IMR-90 (cell line): ENCODE measurements at places on chromosomes 16 and 17.

- DNase-seq, result no peak
Measured at GRCh38 chr17:16918443-16918842, 53.5 kb downstream of the TNFRSF13B start.

- no peak for DNase-seq
Measured at GRCh38 chr17:27478901-27479538, 22.8 kb downstream of the KSR1 start.

DNA sequence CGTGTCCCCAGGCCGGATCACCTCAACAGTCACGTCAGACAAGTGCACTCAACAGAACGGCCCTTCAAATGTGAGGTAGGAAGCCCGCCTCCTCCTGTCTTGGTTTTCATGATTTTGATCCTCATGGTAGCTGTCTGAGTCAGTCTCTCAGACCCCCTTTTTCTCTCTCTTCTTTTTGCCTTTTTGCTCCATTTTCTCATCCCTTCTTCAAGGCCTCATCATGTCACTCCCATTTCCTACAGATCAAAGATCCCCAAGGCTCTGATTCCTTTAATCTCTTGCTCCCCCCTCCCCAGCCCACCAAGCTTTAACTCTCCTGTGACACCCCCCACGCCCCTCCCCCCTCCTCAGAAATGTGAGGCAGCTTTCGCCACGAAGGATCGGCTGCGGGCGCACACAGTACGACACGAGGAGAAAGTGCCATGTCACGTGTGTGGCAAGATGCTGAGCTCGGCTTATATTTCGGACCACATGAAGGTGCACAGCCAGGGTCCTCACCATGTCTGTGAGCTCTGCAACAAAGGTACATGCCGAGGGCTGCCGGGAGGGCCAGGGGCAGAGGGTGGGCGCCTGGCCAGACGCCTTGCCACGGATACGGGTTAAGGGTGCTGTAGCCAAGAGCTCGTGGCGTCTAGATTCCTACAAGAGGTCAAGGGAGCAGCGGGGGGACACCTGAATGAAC lies 2.0 kb downstream of the MAZ start:
- DNase-seq, result no peak

GRCh38 chr17:8947201-8947600 lies 18.3 kb downstream of the PIK3R5 start:
- no peak for DNase-seq

DNA sequence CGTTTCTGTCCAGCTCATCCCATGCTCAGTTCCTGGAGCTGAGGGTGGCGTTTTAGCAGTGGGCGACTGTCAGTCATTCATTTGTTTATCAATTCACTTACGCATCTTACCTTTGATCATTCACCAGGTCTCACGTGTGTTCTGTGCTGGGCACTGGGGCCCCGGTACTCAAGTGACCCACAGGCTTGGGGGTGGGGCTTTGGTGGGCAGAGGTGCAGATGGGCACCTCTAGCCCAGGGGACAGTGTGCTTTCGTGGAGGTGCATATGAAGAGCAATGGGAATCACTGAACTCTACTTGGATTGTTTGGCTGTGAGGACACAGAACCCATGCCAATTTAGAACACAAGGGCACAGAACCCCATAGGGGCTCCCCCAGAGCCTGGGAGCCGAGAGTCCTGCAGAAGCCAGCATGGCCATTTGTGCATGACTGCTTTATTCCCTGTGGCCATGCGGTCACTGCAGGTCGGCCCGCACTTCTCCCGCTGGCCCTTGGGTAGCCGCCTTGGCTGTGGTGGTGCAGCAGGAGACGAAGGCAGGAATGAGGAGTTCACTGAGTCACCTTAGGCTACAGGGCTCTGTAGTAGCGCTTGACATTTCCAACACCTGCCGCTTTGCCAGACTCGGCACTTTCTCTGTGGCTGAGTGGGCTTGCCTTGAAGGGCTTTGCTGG lies 144.6 kb downstream of the SNX29 start:
- DNase-seq, result no peak

DNA sequence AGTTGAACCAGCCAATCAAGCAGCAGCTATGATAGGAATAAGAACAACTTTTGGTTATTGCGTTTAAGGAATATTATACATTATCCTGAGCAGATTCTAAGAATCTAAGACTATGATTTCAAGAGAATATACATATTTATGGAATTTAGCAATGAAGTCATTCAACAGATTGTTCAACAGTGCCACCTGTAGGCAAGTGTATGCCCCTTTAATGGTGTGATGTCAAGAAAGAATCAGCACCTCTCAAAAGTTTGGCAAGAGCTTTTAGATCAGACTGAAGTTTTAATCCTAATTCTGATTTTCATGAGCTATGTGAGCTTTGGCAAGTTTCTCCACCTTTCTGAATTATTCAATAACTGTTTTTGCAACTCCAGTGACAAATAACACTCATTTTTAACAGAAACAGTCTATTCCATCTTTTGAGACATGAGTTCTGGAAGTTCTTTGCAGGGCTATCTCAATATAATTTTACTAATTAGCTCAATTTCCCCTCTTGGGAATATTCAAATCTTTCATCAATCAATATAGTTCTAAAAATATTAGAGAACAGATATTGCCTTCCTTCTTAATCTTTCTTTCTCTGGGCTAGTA lies 474.3 kb upstream of the TOM1L1 start:
- DNase-seq, result no peak

DNA sequence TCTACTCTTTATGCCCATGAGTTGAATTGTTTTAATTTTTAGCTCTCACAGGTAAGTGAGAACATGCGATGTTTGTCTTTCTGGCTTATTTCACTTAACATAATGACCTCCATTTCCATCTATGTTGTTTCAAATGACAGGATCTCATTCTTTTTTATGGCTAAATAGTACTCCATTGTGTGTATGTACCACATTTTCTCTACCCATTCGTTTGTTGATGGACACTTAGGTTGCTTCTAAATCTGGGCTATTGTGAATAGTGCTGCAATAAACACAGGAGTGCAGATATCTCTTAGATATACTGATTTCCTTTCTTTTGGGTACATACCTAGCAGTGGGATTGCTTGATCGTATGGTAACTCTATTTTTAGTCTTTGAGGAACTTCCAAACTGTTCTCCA lies 19.3 kb upstream of the CA4 start:
- DNase-seq, result no peak

DNA sequence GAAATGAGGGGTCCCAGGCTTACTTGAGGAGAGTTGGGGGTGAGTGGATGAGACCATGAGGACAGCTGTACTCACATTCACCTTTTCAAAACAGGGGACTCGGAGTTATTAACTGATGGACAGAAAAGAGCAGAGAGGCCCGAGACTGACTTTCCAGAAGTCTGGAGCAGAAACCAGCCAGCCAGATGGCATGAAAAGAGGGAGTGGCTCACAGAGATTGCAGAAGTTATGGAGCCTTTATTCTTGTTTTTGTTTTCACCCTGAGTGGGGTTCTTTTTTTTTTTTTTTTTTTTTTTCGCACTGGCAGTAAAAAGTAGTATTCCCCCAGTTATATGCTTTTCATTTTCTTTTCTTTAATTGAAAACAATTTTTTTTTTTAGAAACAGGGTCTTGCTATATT lies 18.9 kb downstream of the TVP23A start:
- DNase-seq, result no peak

- DNase-seq, result no peak
Measured at GRCh38 chr17:68182940-68183551, 64.8 kb upstream of the AMZ2 start.

GRCh38 chr17:75398279-75398678 lies 7.2 kb downstream of the GRB2 start:
- DNase-seq, result no peak

GRCh38 chr16:85367485-85367884 lies 245.6 kb upstream of the GSE1 start:
- DNase-seq, result no peak

- DNase-seq, result no peak
Measured at GRCh38 chr17:16439811-16440351, 24.5 kb downstream of the TRPV2 start.

- DNase-seq, result peak; percentile 65
Measured at GRCh38 chr17:15893658-15894024, 51.3 kb upstream of the ADORA2B start.

- no peak for DNase-seq
Measured at GRCh38 chr17:38969281-38969680, 2.1 kb upstream of the FBXO47 start.

GRCh38 chr17:79740413-79740812 lies 9.7 kb downstream of the ENPP7 start:
- no peak for DNase-seq

GRCh38 chr16:82675300-82675699 lies 48.5 kb downstream of the CDH13 start:
- peak; percentile 49 for DNase-seq

- DNase-seq, result peak; percentile 76
Measured at GRCh38 chr17:28842282-28843012, at the start of gene FAM222B. TSS of gene FAM222B (minus strand) at chr17:28842790. CDS start at chr17:28766667, 76,123 bp downstream.

DNA sequence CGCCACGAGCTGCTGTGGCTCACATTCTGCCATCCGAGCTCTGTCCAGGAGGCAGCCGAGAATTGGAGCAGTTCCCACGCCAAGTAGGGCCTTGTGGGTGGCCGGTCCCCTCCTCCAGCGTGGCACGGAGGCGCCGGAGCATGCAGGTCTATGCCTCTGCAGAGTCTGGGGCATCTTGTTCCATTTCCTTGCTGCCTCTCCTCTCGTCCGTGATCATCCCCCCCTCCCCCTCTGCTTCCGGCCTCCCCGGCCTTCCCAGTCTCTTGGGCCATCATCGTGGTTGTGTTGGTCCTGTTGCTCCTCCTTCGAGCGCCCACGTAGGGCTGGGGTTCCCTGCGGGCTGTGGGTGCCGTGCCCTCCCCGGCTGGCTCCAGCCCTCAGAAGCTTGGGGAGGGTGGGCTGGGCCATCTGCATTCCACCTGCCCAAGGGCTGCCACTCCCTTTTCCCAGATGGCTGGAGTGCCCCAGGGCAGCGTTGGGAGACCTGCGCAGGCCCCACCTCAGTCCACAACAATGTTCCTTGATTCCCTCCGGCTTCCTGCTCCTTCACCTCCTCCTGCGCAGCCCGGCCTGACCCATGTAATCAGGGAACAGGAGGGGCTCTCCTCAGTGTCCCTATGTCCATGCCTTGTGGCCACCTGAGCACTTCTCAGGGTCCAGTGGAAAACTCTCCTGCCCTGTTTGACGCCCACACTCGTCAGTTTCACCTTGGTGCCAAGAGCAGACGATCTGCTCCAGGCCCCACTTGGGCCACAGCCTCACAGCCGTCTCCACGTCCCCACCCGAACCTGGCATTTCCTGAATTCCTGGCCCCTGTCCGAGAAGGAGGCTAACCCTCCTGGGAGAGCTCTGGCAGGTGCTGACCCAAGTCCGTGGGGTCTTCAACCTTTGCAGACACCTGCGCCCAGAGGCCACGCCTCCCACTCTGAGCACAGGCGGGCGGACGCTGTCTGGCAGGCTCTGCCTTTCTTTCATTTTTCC lies 37.1 kb downstream of the BAIAP2 start:
- no peak for DNase-seq

GRCh38 chr16:11611871-11612664 lies 25.3 kb upstream of the LITAF start:
- no peak for DNase-seq

DNA sequence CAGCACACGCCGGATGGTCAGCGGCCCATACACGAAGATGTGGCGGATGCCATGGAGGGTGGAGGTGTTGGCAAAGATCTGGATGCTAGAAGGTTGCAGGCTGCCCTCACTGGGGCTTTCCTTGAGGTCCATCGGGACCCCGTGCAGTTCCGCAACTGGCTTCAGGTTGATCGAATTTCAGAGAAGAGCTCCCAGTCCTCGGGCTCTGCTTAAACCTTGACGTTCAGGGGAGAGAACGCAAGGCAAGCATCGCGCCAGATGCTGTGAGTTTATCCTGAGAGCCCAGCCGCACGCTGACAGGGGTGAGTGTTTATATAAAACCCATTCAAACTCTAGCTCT lies 98.7 kb upstream of the CCL2 start:
- no peak for DNase-seq

GRCh38 chr16:69386596-69386995 lies 789 bp upstream of the TERF2 start:
- DNase-seq, result peak; percentile 39

DNA sequence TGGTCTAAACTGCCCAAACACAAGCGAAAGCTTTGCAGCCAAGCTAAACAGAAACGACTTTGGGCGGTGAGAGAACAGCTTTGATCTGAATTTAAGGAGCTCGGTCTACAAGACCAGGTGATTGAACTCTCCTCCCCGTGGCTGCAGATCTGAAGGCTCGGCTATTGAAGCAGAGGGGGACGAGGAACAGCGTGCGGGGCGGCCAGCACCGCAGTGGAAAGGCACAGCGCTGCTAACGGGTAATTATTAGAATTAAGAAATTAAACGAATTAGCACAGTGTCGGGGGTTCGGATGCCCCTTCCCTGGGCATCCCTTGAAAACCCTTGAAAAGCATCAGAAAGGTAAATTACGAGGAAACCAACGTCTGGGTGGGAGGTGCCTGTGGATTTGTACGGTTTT lies 431 bp downstream of the TEKT3 start:
- no peak for DNase-seq

- DNase-seq, result no peak
Measured at GRCh38 chr17:21210411-21211076, 3.4 kb downstream of the TMEM11 start.

- DNase-seq, result no peak
Measured at GRCh38 chr16:82363026-82363816, 193.2 kb upstream of the MPHOSPH6 start.

DNA sequence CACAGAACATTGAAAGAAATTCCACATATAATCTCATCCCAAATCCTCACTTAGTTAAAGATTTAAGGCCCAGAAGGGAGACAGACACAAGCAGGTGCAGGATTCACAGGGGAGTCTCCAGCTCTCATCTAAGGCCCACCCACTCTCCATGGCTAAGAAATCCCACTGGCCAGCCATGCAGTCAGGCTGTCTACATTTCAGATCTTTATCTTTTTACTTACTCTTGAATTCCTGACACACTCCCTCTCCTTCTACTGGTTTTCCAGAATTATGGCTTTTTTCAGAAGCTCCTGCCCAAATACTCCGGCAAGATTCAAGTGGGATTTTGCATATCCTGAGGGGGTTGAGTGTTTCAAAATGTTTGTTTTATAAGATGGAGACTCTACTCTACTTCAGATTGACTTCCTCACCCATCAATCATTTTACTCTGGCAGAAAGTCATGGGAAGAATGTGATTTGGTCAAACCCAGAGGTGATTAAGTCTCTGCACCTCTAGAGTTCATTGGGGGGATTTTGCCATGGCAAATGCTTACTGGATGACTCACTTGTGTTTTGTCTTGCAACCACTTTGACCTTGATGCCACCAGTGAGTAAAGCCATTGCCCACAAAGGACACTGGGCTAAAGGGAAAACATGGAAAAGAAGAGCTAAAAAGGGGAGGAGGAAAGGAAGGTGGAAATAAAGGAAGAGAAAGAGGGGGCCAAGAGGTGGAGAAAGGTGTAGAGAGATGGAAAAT lies 688.8 kb upstream of the SALL1 start:
- peak; percentile 60 for DNase-seq

- DNase-seq, result no peak
Measured at GRCh38 chr16:28151180-28151579, 60.6 kb downstream of the XPO6 start.

- no peak for DNase-seq
Measured at GRCh38 chr16:88487920-88488851, 35.1 kb downstream of the ZFPM1 start.
